Right cardiac atrium (tissue), 5 donors: ENCODE measurements at places on chromosomes 16 and 17. TPM values are rescaled to one million over a fixed set of nuclear protein-coding genes. Genes with fewer than 3 reads are reported as not detected.
A peak's percentile ranks its signal among the peaks of the same experiment; 100 is the strongest.

- peak; percentile 94 for DNase-seq
Measured at GRCh38 chr17:1153795-1154546, 25.8 kb downstream of the ABR start.

GRCh38 chr17:66542129-66542966 is 239.9 kb downstream of the PRKCA start:
- no peak for DNase-seq

The CNGB1 gene
- not detected for total RNA-seq

DNA sequence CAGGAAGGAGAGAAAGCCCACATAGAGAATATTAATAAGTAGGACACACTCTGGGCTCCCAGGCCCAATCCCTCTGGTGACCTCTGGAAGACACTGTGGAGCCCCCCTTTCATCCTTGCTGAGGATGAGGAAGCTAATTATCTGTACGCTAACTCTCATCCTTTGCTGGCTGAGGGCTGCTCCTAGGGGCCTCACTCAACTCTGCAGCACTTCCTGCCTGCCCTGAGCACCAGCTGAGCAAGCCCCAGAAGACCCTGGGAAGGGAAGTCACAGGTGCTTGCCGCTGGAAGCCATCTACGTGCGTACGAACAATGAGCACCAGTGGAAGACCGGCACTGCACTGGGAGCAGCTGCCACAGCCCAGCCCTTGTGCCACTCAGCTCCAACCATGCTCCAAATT is 145.8 kb upstream of the CDH5 start:
- DNase-seq: no peak

DNA sequence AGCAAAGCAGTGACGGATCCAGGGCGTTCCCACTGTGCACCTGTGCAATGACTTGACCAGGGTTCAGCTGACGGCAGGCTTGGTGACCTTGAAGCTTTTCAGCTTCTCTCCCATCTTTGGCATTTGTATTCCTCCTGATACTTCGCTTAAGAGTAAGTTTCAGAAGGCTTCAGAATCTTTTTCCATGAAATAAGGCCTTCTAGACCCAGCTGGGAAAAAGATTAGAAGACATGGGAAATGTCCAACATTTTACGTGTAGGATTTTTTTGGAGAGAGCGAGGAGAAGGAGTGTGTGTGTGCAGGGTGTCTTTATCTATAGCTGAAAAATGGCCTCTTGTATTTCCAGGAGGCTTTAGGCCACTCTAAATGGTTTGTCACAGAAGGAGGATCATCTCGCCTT is 104.1 kb downstream of the BANP start:
- DNase-seq: no peak

The CSH2 gene
- not detected for total RNA-seq

- no peak for DNase-seq
Measured at GRCh38 chr16:89697161-89697615, 4.3 kb downstream of the SPATA2L start.

GRCh38 chr16:85047867-85048455 is 20.4 kb downstream of the KIAA0513 start:
- DNase-seq: no peak

The CACNA1H gene
- 4.2 TPM for total RNA-seq

- peak; percentile 98 for DNase-seq
Measured at GRCh38 chr17:40068917-40069750, 6.4 kb downstream of the THRA start.

The SLX4 gene
- 2.1 TPM for total RNA-seq

The SGSM2 gene
- total RNA-seq: 36.2 TPM

DNA sequence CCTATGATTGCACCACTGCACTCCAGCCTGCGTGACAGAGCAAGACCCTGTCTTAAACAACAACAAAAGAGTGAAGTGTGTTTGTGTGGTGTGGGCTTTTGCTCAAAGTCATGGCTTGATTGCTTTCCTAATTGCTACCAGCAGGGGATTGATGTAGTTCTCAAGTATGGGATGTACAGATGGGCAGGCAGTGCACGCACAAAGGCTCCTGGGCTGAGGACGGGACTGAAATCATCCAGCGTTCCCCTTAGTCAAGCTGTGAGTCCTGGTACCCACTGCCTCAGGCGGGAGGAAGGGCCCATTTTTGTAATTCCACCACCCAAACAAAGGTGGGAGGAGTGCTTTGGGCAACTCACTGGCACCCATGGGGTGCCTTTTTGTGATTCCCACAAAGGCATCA is 47.3 kb downstream of the GDE1 start:
- no peak for DNase-seq

- no peak for DNase-seq
Measured at GRCh38 chr16:75374388-75374787, 58.9 kb downstream of the CFDP1 start.

The DPEP1 gene
- total RNA-seq: not detected

GRCh38 chr16:25966172-25967097 is 274.7 kb downstream of the HS3ST4 start:
- DNase-seq: no peak

The WNK4 gene
- total RNA-seq: not detected

The ULK2 gene
- 16.4 TPM for total RNA-seq

The ZNF597 gene
- 3.5 TPM for total RNA-seq

DNA sequence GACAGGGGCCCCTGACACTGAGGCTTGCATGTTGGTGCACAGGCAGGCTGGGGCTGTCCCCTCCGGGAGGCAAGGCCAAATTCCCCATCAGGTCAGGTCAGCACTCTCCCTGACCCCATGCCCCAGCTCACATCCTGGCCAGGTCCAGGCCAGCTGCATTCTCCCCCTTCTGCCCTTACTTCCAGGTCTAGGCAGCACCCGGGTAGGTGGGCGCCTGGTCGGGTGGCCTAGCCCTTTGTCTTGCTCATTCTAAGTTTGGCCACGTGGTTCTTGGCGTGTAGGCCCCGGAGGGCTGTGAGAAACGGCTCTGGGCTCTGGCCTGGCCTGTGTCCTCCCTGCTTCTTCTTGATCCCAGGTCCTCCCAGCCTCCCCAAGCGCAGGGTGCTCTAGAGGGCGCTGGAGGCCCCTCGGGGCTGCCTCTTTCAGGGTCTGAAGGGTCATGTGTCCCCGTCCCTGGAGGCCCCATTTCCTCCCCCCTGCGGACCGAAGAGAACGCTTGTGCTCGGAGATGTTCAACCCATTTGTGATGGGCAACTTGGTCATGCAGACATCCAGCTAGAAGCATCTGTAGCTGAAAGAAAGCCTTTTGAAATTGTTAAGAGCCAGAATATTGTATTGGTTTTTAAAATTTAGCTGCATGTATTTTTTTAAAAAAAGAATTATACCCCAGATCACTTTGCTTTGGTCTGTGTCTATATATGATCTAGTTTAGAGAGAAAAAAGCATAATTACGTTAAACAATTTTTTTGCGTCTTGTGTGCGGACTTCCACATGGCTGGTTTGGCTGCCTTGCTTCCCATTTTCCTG is 6.7 kb downstream of the BAHCC1 start:
- peak; percentile 51 for DNase-seq

DNA sequence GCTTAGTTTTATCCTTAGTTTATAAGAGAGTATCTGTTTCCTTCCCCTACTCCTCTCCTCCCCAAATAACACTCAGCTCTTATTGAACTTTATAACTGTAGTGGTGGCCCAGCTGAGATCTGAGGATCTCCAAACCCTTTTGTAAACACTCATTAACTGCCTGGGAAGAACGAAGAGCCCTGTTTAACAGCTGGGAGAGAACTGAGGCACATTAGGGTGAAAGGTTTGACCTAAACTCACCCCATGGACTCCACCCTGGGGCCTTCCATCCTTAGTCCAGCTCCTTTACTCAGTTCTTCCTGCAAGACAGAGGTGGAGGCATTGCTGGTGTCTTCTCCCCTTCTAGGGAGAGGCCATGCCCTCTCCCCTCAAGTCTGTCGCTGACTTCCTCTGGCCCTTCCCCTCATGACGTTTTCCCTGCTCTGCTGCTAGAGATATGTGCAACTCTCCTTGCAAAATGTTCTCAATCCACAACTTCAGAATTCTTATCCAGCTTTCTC is 1.2 kb upstream of the RARA start:
- no peak for DNase-seq

GRCh38 chr17:37338847-37339246 is 36.9 kb upstream of the C17orf78 start:
- no peak for DNase-seq

The AIPL1 gene
- not detected for total RNA-seq

The SLFN14 gene
- total RNA-seq: not detected

The ZNF652 gene
- total RNA-seq: 25.1 TPM

DNA sequence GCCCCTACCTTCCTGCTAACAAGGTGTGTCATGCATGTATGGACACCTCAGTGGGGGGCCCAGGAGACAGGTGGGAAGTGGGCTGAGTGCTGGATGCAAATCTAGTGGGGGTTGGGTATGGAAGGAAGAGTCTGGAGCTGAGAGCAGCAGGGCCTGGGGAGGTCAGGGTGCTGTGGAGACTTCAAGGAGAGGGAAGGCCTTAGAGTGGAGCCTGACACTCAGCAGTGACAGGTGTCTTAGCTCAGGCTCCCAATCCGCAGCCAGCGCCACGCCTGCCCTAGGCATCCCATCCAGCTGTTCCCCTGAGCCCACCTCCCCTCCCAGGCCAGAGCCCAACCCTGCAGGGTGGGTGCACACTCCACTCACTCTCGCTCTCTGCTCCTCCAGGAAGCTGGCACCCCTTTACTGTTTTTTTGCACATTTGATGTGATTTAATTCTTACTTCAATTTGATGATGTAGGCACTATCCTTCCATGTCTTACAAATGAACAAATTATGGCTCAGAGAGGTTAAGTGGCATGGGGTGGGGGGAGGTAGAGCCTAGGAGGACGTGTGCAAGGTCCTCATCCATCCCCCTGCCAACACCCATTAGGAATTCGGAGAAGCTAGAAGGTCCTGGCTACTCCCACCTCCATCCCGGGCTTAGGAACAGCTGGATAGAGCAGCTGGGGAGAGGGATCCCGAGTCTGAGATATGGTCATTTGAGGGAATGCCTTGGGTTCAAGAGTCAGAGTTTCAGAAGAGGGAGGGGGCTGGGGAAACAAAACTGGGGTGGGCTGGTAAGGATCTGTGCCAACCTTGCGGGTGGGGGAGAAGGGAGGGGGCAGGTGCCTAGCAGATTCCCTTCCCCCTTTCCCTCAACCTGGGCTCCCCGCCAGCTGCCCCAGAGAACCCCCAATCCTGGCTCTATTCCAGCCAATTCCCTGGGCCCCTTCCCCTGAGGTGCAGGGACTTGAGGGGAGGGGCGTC is 2.1 kb downstream of the FAM171A2 start:
- DNase-seq: no peak

- DNase-seq: peak; percentile 71
Measured at GRCh38 chr17:304461-304860, 48.1 kb downstream of the RPH3AL start.

GRCh38 chr17:36930583-36930900 is 6.7 kb upstream of the LHX1 start:
- DNase-seq: no peak

The TIMP2 gene
- total RNA-seq: 183 TPM

The DBNDD1 gene
- total RNA-seq: 2.5 TPM

- DNase-seq: no peak
Measured at GRCh38 chr17:29959658-29960337, 18.4 kb downstream of the EFCAB5 start.
